Calu3 (cell line): ENCODE measurements at places on chromosomes 12 and 14. TPM values are rescaled to one million over a fixed set of nuclear protein-coding genes. Genes with fewer than 3 reads are reported as not detected.

CCDC198 gene
- 58.7 and 81.3 TPM in 2 replicates for total RNA-seq

SLC38A6 gene
- 9.9 and 13.4 TPM in 2 replicates for total RNA-seq

PLEKHG7 gene
- 1.3 and 2.5 TPM in 2 replicates for total RNA-seq

ETFRF1 gene
- 8.6 and 10.5 TPM in 2 replicates for total RNA-seq

KLHL33 gene
- not detected in 2 replicates for total RNA-seq

GRCh38 chr12:131372171-131372475 lies 338.8 kb upstream of the SFSWAP start:
- no peak for DNase-seq

DNA sequence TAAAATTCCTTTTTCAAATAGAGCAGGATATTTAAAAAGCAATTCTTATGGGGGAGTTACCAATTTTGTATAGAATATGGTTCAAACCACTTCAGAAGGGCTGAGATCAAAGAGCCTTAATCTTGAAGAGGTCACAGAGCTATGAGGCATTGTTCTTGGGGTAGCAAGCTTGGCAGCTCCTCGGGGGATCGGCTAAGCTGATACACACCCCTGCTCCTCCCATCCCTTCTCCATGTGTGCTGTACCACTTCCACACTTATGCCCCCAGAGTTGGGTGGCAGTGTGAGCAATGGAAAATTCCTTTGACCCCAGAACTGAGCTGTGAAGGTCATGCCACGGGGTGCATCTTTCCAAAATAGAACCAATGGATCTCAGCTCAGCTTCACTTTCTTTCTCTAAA lies 15.0 kb upstream of the TMEM30B start:
- DNase-seq: no peak

- no peak for DNase-seq
Observed at GRCh38 chr12:122862110-122862634, 26.9 kb downstream of the HIP1R start.

DNA sequence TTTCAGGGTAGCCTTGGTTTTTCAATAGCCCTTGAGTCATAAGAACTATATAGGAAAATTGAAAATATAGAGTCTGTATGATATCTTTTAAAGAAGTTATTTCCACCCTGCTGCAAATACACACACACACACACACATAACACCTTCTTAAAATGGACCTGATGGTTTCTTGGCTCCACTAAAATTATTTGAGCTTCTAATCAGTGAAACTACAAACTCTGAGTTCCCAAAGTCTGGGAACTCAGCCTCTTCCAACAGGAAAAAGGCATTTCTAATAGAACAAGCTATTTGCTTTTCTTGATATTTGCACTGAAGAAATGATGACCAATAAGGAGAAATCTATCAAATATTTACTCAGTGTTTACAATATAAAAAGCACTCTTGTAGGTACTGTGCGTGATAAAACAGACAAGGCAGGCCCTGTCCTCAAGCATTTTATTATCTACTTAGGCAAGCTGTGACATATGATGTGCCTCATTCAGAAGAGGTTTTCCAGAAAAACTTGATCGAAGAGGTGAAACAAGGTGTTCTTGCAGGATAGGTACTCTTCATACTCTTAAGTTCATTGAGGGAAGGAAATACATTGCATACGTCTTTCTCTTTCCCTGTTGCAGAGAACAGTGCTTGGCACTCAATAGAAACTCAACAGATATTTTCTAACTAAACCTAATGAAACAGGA lies 88.6 kb downstream of the MGST1 start:
- DNase-seq: no peak

DNA sequence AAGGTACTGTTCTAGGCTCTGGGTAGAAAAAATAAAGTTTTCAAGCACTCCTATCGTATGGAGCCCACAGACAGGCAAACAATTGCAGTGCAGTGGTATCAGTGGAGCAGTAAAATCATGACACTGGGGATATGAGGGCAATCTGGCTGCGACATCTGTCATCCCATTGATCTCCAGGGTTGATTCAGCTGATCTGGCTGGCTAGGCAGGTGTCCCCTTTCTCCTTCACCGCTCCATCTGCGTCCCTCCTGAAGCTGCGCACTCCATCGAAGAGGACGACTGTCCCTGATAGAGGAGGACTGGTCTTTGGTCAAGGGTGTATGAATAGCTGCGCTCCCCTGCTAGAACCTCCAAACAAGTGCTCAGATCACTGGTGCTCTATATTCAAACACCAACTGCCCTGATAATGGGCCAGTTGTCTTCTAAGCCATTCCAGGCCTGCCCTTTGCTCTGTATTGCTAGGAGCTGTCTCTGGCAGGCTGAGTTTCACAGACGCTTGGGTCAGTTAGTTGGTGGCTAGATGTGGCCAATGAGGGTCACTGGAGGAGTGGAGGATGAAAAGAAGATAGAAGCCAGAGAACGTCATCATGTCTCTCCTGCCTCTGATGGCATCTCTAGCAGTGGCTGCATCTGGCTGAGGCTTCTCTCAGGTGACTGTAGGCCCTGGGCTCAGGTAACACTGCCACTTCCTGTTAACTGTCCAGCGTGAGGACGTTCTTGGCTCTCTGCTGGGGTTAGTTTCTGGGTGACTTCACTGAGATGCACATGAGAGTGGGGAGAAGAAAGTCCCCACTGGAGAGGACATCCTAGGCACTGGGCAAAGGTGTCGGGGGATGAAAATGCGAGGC lies 205.0 kb upstream of the FOXN3 start:
- DNase-seq: no peak

- no peak for DNase-seq
Observed at GRCh38 chr12:104064842-104065427, 604 bp downstream of the HCFC2 start.

DNA sequence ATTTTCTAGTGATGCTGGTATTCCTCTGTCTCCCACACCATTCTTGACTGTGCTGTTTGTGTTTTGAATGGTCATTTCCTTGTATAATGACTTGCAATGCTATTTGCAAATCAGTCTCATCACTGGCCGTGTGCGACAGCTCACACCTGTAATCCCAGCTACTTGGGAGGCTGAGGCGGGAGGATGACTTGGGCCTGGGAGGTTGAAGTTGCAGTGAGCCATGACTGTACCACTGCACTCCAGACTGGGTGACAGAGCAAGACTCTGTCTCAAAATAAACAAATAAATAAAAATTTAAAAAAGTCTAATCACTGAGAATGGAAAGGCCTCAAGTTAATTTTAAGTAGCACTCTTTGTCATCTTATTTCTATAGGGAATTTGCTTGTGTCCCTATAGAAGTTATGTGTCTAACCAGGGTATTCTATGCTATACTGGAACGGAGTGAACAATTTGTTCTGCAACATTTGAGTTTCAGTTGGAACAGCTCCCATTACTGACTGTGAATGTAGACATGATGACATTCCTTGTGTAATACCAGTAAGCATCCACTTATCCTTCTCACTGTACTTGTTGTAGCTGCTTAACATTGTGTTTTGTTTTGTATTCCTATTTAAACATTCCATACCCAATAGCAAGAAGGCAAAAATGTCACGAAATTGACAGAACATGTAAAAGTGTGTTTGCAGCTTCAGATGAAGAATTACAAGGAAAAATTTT lies 126.3 kb downstream of the MGST1 start:
- DNase-seq: no peak

DNA sequence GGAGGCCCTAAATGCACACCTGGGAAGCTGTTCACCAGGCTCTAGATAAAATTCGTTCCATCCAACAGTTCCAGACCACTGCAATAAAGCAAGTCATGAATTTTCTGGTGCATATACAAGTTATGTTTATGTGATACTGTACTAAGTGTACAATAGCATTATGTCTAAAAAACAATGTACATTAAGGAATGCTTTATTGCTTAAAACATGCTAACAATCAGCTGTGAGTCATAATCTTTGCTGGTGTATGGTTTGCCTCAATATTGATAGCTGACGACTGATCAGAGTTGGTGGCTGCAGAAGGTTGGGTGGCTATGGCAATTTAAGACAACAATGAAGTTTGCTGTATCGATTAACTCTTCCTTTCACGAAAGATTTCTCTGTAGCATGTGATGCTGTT lies 52.3 kb downstream of the ATG14 start:
- no peak for DNase-seq
